RCC 7860 (cell line): ENCODE measurements at places on chromosomes 12 and 14.

- DNase-seq: peak; percentile 45
Measured at GRCh38 chr12:52857500-52857899, 8.7 kb upstream of the KRT78 start.

GRCh38 chr14:50057331-50057730, 59.0 kb downstream of the VCPKMT start:
- DNase-seq: no peak

GRCh38 chr12:109460538-109460937, 16.6 kb downstream of the KCTD10 start:
- no peak for DNase-seq

- DNase-seq: no peak
Measured at GRCh38 chr12:130041983-130042812, 120.1 kb upstream of the FZD10 start.

DNA sequence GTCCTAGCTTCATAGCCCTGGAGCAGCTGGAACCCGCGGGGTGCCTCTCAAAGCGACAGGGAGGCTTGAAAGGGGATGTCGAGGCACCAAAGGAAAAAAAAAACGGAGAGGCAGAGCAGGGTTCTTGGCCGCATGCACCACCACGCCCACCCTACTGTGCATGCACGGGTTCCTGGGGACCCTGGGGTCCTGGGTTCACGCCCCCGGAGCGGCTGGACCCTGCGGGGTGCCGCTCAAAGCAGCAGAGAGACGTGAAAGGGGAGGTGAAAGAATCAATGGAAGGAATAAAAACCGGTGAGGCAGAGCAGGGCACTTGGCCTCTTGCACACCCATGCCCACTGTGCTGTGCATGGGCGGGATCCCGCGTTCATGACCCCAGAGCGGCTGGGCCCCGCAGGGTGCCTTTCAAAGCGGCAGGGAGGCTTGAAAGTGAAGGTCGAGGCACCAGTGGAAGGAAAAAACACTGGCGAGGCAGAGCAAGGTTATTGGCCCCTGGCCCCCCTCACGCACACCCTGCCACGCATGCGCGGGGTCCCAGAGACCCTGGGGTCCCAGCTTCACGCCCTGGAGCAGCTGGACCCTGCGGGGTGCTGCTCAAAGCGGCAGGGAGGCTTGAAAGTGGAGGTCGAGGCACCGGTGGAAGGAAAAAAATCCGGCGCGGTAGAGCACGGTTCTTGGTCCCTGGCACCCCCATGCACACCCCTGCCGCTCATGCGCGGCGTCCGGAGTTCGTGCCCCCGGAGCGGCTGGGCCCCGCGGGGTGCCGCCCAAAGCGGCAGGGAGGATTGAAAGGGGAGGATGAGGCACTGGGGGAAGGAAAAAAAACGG, 318.5 kb downstream of the ALG10 start:
- DNase-seq: no peak

DNA sequence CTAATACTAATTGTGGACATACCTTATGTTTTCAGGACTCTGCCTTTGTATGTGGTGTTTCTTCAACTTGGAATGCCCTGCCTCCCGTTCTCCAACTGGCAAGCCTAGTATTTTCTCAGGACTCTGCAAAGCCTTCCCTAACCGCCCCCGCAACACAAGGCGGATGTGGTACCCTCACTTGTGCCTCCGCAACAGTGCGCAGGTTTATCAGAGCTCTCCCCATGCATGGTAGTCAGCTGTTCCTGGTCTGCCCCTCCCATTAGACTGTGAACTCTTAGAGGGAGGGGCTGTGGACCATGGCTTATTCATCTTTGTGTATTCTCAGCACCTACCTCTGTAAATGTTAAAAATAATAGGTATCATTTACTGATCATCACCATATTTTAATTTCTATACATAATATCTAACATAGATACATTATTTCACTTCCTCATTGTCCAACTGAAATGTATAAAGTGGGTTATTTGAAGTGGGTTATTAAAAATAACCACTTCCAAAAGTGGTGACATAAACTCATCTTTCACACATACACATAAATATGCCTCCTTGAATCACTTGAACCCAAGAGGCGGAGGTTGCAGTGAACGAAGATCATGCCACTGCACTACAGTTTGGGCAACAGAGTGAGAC, 9.0 kb downstream of the LPAR5 start:
- DNase-seq: no peak

GRCh38 chr14:76333664-76334063, 42.3 kb upstream of the ESRRB start:
- DNase-seq: no peak

GRCh38 chr12:109741970-109742703, 28.5 kb downstream of the FAM222A start:
- DNase-seq: no peak

DNA sequence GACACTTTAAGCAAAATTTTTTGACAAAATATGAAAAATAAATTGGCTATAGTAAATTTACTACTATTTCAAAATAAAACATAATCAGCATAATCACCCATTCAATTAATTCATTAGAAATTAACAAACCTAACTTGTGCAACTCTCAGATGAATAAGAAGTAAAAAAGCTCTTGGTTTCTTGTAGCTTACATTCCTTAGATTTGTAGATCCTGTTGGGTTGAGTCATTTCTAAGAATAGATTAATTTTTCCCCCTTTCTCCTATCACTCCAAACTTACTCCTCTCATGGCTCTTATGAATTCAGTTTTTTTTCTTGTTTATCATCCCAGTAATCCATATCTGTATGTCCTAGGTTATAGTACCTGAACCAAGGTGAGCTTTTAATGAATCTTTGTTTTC, 230.9 kb upstream of the LRIG3 start:
- no peak for DNase-seq

- DNase-seq: no peak
Measured at GRCh38 chr12:94604366-94604698, 46.0 kb downstream of the TMCC3 start.

DNA sequence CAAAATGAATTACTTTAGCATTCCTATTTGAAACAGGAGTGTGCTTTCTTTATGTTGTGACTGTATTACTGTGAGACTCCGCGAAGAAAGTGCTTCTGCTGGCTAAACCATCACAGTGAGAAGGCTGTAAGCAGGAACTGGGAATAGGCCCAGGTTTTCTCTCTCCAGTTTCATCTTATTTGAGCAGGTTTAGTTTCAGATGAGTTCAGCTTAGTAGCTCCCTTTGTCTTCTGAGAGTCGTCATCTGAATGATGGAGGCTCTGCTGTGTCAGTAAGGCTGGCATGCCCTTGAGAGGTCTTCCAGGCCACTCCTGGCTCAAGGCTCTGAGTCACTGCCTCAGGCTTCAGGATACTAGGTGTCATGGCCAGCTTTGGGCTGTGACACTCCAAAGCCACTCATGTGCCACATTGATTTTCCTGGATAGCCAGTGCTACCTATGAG, 205.6 kb upstream of the RGS6 start:
- no peak for DNase-seq

DNA sequence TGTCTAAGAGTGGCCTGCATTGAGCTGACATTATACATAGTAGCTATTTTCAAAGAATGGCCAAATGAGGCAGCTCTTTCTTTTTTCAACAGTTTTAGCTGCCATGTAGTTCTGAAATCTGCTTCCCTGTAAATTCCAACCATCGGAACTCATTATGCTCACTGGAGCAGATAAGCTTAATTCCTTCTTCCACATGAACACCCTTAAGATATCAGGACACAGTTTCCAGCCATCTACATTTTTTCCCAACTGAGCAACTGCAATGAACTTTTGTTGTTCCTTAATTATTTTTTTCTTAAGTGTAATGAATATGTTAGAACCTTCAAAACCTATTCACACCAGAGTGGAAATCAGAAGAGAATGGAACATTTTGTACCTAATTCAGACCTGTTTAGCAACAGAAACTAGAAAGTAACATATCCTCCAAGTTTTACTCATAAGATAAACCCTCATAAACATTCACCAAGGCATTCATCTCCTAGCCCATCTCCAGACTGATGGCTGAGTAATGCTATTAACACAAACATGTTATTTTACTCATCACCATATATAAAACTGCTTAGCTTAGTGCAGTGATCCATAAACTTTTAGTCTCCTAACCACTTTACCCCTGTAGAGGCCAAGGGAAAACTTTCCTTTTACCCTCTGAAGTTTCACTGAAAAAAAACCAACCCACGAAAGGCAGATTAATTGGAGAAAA, 296.1 kb upstream of the SYT1 start:
- DNase-seq: peak; percentile 26

DNA sequence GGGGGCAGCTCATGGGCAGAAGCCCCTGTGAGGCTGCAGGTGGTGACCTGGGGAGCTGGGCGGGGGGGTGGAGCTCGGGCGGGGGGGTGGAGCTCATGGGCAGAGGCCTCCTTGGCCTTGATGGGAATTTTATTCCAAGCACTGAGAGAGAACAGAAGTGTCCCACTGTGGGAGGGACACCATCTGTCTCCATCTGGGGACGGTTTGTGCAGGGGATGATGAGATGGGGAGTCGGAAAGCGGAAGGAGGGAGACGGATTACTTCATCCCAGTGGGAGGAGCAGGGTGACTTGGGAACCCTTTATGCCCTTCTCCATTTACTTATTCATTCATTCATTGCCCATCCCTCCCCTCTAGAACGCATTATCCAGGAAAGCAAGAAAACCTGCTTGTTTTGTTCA, 304.7 kb downstream of the ADGRD1 start:
- no peak for DNase-seq

DNA sequence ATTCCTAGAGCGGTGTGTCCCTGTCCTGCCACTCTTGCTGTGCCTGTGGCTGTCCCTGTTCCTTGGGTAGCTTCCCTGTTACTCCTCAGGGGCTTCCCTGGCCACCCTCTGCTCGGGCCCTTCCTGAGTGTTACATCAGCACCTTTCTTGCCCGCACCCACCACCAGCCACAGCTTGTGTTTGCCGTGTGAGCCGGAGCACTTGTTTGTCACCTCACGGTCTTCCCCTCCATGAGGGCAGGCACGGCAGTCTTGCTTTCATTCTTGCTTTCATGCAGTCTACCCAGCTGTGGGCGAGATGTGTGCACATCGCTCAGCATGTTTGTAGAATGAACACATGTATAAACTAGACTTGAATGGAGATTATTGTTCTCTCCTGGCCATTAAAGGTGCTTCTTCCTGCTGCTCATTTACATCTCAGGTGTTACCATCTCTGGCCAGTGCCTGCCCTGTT, 42.0 kb downstream of the TRAF3 start:
- DNase-seq: no peak

DNA sequence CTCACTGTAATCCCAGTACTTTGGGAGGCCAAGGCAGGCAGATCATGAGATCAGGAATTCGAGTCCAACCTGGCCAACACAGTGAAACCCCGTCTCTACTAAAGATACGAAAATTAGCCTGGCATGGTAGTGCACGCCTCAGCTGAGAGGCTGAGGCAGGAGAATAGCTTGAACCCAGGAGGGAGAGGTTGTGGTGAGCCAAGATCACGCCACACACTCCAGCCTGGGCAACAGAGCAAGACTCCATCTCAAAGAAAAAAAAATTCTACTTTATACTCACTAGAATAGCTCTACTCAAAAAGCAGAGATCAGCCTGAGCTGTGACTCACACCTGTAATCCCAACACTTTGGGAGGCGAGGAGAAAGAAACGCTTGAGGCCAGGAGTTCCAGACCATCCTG, 17.1 kb downstream of the NUMB start:
- no peak for DNase-seq

DNA sequence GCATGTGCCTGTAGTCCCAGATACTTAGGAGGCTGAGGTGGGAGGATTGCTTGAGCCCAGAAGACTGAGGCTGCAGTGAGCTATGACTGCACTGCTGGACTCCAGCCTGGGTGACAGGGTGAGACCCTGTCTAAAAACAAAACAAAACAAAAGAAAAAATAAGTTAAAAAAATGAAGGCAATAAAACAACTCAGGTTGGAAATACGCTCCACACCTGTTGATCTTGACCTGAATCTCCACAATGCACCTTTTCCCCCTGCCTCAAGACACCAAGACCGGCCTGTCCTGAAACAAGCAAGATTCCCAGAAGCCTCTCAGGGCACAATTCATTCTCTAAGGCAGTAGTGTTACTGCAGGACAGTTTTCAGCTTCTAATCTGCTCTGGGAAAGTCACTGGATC, 20.8 kb upstream of the CEBPE start:
- DNase-seq: no peak

- no peak for DNase-seq
Measured at GRCh38 chr12:131348646-131349045, 362.2 kb upstream of the SFSWAP start.

DNA sequence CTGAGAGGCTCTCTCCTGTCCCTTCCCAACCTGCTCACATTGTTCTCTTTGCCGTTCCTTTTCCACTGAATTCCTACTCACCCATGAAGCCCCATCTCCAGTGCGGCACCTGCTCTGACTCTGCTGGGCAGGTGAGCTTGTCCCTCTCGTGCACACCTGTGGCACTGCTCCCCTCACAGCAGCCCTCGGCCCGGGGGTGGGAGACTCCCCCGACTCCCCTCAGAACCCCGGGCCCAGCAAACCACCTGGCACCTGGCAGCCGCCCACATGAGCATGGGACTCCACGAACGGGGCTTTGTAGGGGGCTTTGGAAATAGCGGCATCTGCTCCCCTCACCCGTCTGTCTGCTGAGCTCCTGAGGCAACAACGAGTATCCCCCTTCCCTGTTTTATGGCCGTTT, 162.4 kb upstream of the PRMT8 start:
- DNase-seq: no peak

DNA sequence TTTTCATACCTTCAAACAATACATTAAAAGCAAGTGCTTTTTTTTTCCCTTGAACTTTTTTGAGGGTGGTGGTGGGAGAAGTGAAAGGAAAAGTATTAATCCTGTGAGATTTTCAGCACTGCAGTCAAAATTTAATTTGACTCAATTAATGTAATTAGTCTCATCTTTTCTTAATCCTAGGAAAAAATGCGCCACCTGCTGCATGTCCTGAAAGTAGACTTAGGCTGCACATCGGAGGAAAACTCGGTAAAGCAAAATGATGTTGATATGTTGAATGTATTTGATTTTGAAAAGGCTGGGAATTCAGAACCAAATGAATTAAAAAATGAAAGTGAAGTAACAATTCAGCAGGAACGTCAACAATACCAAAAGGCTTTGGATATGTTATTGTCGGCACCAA, 52.2 kb downstream of the SPATA7 start:
- DNase-seq: no peak

- DNase-seq: no peak
Measured at GRCh38 chr12:81588235-81589008, 170.7 kb downstream of the PPFIA2 start.

GRCh38 chr12:47814539-47815170, 5.0 kb downstream of the HDAC7 start:
- no peak for DNase-seq
